ENCODE measurements at places on chromosomes 4 and X.

DNA sequence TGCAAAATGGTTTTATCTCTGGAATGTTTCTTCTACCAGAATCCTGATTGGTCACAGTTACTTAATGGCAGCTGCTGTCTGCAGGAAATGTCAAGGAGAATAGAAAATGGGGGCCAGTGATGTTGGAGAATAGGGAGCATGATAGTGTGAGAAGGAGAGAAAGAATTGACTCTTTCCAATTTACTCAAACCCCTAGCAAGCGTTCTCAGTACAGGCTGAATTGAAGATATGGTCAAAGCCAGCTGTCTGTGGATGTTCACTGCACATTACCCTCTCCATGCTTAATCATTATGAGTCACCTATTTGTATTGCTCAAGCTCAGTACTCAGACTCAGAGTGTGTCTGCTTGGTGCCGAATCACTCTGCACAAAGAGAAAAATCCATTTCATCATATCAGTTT is 57.8 kb upstream of the FAM47B start:
- DNase-seq = no peak

GRCh38 chrX:103073467-103073866 is 9.5 kb upstream of the BEX1 start:
- DNase-seq = no peak

GRCh38 chr4:106677213-106677612 is 308.6 kb upstream of the GIMD1 start:
- DNase-seq = no peak

DNA sequence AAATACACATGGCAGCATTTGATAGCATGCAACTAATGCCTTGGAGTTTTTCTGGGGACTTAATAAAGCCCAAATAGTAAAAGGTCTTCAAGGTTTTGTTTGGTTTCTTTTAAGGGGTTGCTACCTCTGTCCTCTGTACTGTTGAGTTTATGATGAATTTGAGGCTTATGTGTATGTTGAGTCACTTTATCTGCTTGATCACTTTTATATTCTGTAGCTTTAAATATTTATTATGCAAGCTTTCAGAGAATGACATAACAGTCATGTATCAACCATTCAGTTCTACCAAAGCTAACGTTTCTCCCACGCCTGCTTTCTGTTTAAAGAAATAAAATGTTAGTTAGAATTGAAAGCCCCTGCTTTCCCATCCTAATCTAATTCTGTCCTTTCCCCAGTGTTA is 122.2 kb downstream of the NHS start:
- no peak for DNase-seq

GRCh38 chrX:150339736-150340135 is 23.4 kb upstream of the MAMLD1 start:
- DNase-seq = no peak

GRCh38 chr4:180610324-180610723 is 1632.9 kb upstream of the TENM3 start:
- no peak for DNase-seq

DNA sequence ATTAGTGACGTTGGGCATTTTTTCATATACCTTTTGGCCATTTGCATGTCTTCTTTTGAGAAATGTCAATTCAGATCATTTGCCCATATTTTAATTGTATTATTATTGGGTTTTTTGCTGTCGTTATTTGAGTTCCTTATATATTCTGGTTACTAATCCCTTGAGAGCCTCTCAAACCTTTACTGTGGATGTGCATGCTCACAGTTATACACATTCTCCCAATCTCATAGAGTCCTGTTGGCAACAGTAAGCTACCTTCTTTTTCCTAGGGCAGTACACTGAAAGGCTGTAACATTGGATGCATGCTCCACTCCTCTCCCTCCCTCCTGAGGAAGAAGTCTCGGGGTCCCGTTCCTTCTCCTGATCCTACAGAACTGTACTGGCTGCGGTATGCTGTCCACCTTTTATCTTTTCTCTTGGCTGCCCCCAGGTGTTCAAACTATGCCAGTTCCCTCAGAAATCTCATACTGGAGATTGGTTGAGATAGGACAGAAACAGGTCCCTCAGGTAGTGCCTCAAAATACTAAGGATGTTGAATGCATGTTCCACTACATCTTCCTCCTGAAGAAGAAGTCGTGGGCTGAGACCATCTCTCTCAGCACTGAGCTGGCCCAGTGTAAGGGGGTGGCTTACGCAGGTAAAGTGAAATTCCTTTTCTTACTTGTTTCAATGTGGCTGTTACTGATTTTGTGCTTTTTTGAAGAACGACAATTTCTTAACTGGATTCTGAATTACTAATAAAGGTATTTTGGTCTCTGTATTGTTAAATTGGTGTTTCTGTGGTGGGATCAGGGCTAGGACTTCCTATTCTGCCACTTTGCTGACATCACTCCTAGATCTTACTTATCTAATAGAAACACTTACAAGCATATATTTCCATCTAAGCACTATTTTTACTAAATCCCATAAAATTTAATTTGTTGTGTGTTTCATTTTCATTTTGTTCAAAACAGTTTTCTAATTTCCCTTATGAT is 145.4 kb upstream of the HUWE1 start:
- no peak for DNase-seq

DNA sequence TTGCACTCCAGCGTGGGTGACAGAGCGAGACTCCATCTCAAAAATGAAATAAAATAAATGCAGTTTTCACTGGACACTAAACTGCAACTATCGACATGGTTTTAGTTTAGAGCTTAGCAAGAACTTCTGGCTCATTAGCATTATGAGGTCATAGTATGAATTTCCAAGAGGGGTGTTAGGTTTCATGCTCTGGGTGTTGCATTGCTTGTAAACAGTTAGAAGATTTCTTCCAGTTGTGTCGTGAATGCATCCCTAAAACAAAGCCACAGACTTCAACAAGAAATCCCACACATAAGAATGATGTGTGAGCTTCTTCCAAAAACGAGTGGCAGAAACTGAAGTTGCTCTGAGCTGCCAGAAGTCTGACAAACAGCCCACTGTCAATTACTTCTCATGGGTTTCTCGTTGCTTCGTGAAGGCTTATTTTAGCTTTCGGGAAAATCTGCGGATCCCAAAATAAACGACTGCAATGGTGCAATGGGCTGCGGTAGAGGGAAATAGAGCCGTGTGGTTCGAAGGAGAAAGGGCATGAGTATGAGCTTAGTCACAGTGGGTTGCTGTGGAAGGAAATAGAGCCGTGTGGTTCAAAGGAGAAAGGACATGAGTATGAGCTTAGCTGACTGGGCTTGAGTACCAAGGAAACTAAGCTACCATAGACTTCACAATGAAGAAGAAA is 354.9 kb downstream of the DHRSX start:
- DNase-seq = no peak

DNA sequence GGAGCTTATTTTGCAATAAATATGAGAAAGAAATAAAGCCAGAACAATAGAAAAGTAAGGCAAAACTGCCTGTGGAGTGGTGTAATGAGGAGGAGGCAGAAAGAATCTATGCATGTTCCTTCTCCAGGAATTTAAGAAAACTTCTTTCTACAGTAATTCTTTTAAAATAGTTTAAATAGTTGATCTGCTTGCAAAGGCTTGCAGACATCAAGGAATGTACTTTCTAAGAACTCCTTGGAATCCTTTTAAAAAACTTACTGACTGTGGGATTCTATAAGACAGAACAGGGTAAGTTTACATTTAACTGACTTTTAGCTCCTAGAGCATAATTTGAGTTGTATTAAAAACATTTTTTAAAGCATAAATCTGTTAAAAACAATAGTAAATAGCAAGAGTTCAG is 63.2 kb upstream of the ALB start:
- no peak for DNase-seq

GRCh38 chr4:136748773-136749172 is 783.5 kb downstream of the PCDH18 start:
- DNase-seq = no peak

DNA sequence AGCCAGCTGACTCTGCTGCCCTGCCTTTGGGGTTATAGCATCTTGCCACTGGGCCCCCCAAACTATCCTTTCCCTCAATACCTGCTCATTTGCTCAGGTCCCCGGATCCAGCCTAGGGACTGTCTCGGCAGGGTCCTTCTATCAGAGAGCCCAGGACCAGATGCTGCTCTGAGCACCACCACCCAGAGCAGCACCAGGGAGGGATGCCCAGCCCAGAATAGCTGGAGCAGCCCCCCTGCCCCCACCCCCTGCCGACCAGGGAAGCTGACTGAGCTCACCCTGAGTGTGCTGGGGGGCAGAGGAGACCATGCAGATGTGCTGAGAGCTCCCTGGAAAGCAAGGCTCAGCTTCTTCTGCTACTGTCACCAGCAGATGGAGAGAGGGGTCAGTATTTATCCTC is 103.6 kb upstream of the IGSF1 start:
- no peak for DNase-seq

DNA sequence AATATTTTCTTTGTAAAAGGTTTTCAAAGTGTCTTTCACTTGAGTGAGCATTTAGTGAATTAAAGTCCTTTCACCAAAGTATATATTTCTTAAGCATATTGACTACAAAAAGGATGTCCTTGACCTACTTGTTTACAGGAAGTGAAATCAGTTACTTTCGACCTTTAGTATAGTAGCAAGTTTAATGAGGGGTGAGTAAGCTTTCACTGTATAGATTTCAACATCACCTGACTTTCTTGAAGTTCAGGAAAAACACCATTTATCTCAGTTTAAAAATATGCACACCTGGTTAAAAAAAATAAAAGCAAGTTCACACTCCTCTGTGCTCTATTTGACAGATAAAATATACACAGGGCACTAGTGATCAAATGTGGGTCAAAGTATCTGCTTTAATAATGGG is 88.1 kb downstream of the CCSER1 start:
- no peak for DNase-seq

DNA sequence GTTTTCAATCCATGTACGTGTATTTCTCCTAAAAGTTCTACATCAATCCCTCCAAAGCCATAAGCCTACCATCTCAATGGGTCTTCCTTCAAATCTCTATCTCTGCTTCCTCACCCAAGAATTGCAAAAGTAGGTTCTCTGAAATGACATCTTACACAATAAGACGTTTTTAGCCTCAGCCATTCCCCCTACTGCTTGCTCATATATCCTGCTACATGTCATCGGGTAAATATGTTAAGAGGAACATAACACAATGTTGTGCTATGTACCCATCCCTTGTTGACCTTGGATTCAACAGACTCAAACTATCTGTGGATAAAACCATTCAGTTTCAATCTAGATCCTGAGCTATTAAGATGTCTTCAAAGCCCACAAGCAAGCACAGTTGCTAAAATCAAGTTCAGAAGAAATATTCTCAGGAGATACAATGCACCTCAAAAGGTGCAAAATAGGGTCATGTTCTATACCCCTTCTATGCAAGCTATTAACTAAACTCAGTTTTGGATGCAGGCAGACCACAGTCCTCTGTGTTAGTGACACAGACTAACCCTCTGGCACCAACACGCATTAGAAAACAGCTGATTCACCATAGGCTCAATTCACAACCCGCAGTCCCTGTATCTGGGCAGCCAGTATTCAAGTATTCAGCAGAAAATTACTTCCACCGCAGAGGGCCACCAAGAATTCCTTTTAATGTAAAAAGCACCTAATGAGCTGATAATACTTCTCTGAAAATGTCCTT is 56.8 kb downstream of the CD99L2 start:
- DNase-seq = peak; percentile 47

DNA sequence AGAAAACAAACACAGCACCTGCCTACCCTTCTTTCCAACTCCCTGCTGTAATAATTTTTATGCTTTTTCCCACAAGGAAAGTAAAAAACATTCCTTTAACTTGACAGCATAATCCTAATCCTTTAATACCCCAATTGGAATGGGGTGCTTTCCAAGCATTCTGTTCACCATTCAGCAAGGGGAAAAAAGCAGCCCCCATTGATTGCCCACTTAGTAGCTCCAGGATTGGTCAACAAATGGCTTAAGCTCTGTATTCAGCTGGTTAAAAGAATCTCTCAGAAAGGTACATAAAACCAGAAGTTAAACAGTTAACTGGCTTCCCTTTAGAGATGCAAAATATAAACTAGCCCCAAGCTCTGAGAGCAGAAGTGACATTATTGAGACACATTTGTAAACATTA is 194.8 kb upstream of the ATOH1 start:
- no peak for DNase-seq

- DNase-seq = no peak
These were observed 67.1 kb downstream of the TENM3 start for GRCh38 chr4:182310316-182310715.

- DNase-seq = no peak
These were observed 34.2 kb downstream of the TAPT1 start for GRCh38 chr4:16192057-16192456.

- no peak for DNase-seq
These were observed 52.9 kb downstream of the CRMP1 start for GRCh38 chr4:5839751-5840674.

DNA sequence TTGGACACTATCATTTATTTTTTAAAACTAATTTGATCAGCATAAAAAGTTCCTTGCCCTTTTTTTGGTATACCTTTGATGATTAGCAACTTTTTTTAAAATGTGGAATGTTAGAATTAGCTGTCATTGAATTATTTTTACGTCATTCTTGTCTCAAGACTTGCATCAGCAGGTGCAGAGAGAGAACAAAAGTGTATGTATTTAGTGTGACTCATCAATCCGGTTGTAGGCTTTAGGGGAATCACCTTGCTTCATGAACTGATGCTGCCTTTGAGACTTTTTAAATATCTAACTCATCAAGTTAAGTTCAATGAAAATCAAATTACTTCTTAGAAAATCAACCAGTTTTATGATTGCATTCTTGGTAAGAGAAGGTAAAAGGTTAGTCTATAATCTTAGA is 125.1 kb downstream of the ARX start:
- no peak for DNase-seq

DNA sequence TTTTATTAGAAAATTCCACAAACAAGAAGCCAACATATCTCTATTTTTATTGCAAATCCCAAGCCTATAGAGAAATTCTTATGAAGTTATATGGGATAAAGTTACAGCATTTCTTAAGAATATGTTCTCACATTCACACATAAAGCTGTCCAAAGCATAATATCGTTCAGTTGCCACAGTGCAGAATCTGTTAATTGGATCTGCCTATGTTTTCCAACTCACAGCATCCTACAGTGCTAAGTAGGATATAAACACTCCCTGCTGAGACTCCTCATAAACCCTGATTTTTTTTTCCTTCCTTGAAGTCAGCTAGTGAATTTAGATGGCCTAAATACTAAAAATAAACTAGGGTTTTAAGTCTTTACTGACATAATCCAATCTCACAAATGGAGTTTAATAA is 307.9 kb downstream of the PDGFC start:
- no peak for DNase-seq

GRCh38 chr4:119629142-119629471 is 503 bp upstream of the PDE5A start:
- DNase-seq = no peak

GRCh38 chrX:39688576-39689375 is 409.0 kb downstream of the BCOR start:
- no peak for DNase-seq

- DNase-seq = no peak
These were observed 71.8 kb downstream of the METTL14 start for GRCh38 chr4:118756958-118757357.

Measured in GF-D8 (cell line).